ENCODE measurements at places on chromosomes 7 and 10. TPM values are rescaled to one million over a fixed set of nuclear protein-coding genes. Genes with fewer than 3 reads are reported as not detected.

The CAV1 gene
- 1,496 TPM for total RNA-seq

The CYP2W1 gene
- total RNA-seq: not detected

The CPA1 gene
- total RNA-seq: not detected

The WEE2 gene
- not detected for total RNA-seq

The INA gene
- 6.4 TPM for total RNA-seq

GRCh38 chr10:88759366-88760101 lies at the start of gene LIPN:
TSS of gene LIPN (plus strand) at chr10:88760020. CDS start at chr10:88761406, 1,386 bp downstream.
- DNase-seq: no peak

GRCh38 chr10:97726636-97727178 lies 10.2 kb upstream of the ZFYVE27 start:
- DNase-seq: peak; percentile 85

- DNase-seq: no peak
Observed at GRCh38 chr10:60334991-60335390, 54.7 kb downstream of the ANK3 start.

DNA sequence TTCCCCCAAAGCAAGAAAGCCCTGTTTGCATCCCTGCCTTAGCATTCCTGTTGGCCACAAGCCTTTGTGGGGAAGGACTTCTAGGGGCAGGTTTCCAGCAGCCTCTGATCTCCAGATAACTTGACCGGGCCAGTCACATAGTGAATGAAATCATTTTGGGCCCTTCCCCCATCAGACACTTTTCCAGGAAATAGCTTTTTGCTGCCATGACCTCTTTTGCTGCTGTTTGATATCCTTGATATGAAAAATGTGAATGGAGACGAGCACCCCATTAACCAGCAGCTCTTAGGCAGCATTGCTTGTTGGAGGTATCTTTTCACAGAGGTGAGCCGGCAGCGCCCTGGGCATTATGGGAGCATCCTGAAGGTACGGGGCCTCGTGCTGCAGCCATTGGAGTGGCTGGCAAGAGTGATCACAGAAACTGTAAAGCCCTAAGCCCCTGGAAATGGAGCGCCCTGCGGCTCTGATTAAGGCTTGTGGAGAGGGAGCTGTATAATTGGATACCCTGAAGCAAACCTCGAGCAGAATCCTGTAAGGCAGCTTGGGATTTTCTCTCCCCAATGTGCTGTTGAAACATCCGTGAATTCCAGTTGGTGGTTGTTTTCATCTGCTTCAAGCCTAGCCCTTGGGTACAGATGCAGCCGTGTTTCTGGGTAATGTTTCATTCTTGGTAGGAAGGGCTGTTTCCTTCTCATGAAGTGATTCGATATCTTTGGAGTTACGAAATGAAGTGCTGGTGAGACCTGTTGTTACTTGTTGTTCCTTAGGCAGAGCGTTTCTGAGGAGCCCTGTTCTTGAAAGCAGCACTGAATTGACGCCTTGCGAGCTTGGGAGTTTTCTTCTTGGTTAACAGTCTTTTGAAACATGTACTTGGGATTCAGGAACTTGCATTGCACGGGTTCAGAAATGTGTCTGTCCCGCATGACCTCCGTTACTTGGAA lies 179.0 kb downstream of the PTEN start:
- DNase-seq: peak; percentile 78

GRCh38 chr7:50304129-50304910 lies at the start of gene IKZF1:
TSS of gene IKZF1 (plus strand) at chr7:50304716. CDS start at chr7:50319062, 14,346 bp downstream.
- no peak for DNase-seq

GRCh38 chr7:103765901-103766300 lies 223.6 kb downstream of the RELN start:
- peak; percentile 7 for DNase-seq

DNA sequence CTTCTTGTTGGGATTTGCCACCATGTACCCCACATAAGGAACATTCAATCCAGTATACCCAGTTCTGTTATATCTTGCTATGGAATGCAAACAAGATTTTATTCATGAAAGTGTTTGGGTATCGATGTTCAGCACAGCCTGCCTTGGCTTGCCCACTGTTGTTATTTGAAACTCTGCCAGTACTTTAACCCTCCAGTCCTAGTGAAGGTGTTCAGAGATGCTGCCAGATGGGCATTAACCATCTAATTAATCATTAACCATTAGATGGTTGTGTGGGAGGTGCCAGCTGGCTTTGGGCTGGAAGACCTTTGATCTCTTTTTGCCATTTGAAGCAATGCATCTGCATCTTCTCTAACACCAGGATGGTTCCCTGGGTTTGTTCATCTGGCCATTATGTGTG lies 363.0 kb downstream of the SH2D4B start:
- DNase-seq: no peak

DNA sequence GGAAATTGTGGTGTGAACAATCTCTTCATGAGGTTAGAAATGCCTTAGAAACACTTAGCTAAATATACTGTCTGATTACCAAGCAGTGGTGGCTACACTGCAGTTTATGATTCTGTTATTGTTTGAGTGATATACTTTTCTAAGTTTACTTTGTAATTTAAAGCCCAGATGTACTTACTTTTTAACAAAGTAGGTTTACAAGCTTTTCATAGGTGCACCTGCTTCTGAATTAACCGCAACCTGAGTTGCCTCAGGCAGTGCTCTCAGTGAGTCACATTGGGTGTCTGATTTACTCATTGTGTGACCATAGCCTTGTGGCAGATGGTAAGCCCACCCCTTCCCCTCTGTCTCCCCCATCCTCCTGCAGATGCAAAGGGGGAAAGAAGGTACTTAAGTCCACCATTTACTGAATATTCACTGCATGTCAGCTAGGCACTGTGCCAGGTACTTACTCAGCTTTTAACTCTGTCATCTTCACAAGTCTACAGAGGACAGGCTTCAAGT lies 9.0 kb downstream of the MTURN start:
- peak; percentile 62 for DNase-seq

GRCh38 chr10:25047088-25047487 lies 30.7 kb downstream of the THNSL1 start:
- no peak for DNase-seq

DNA sequence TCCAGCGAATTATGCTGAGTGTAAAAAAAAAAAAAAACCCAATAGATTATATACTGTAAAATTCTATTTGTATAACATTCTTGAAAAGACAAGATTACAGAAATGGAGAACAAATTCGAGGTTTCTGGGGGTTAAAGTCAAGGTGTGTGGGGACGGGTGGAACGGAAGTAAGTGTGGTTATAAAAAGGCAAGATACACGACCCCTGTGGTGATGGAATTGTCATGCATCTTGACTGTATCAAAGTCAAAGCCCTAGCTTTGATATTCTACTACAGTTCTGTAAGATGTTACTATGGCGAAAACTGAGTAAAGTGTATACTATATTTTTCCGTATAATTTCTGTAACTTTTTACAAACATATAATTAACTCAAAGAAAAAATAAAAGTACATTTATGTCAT lies 718.2 kb upstream of the PCDH15 start:
- DNase-seq: no peak

DNA sequence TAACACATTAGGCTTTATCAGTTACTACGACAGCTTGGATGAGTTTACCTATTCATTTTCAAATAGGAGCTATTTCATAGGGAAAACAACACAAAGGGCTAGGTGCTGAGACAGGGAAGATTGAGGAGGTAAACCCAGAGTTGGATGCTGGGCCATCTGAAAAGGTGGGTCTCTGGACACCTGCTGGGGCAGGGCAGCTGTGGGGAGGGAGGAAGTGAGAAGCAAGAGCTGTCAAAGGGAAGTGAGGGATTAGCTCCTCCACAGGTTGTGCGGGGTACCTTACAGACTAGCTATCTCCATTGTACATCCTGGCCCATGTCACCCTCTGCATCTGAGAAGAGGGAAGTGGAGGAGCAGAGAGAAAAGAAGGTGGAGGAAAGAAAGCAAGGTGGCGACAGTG lies 48.9 kb downstream of the BLNK start:
- no peak for DNase-seq

DNA sequence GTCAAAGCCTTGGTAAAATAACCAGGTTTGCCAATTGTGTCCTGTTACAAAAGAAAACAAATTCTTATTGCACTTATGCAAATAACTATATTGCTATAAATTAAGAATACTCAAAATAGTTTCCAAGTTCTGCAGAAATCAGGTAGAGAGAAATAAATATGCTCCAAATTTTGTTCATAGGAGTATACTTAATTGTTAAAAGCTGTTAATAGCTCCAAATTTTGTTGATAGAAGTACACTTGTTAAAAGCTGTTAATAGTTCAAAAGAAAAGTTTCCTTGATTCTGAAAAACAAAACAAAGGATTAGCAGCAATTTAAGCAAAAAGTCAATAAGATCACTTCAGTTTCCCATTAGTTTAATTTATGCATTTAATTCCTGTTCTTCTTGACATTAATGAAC lies 46.4 kb upstream of the ZNF138 start:
- no peak for DNase-seq

- DNase-seq: no peak
Observed at GRCh38 chr7:141411133-141411532, 140.1 kb upstream of the AGK start.

GRCh38 chr7:102836977-102837376 lies 75.8 kb upstream of the LRRC17 start:
- no peak for DNase-seq

GRCh38 chr7:18356191-18356645 lies 139.3 kb upstream of the HDAC9 start:
- DNase-seq: peak; percentile 28

DNA sequence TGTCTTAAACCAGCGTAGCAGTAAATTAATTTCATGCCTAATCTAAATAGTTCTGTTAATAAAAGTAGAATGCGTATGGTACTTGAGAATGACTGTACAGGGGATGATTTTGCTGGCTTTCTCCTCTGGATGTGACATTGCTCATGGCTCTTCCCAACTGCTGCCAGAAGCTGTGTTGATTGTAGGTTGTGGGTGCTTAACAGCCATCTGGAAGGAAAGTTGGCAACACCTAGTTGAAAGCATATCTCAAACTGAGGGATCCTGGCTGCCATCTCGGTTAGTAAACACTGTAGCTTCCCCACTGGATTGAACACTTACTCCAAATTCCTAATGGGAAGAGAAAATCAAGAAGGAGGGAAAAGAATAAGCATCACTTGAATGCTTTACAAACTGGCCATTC lies 130.9 kb downstream of the NXPH1 start:
- no peak for DNase-seq

DNA sequence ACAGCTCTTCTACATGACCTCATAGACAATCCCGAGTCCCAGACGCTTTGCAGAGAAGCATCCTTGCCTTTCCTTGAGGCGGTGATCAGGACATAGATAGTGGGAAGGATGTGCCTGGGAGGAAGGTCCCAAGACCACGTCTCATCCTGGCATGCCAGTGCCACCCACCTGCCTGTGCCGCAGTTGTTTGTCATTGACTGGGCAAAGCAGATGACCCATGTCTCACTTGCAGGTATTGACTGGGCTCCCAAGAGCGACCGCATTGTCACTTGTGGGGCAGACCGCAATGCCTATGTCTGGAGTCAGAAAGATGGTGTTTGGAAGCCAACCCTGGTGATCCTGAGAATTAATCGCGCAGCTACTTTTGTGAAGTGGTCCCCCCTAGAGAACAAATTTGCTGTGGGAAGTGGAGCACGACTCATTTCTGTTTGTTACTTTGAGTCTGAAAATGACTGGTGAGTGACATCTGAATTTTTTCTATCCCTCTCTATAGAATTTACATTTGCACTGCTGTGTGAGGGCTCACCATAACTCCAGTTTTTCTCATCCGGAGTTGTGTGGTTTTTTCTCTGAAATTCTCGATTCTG lies 18.5 kb downstream of the ARPC1A start:
- no peak for DNase-seq

All from IMR-90 (cell line).